ENCODE measurements at places on chromosomes 3 and 15.
A peak's percentile ranks its signal among the peaks of the same experiment; 100 is the strongest.

GRCh38 chr3:136667081-136667480 lies 85.1 kb downstream of the STAG1 start:
- no peak for DNase-seq

DNA sequence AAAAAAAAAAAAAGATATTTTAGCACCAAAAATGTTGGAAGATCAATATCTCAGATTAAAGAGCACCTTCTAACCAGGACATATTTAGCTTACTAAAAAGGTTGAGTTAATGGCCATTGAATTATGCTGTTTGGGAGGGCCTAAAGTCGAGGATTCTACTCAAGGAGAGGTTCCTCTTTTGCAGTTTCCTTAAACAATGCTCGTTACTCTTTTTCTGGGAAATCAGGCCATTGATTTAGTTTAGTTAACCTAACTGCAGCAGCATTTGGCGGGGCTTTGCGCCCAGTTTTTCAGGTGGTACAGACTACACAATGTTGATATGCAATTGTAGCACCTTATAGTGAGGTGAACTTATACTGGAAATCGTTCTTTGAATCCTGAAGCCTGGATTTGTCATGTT lies 6.8 kb downstream of the ABHD2 start:
- no peak for DNase-seq

DNA sequence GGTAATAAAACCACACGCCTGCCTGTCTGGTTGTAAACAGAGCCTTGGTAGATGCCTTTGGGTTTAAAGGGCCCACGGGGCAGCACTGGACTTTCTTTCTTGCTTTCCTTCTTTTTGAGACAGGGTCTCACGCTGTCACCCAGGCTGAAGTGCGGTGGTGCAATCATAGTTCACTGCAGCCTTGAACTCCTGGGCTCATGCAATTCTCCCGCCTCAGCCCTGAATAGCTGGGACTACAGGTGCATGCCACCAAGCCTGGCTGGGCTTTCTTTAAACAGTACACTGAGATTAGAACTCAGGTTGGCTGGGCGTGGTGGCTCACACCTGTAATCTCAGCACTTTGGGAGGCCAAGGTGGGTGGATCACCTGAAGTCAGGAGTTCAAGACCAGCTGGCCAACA lies 42.2 kb downstream of the POC1A start:
- no peak for DNase-seq

DNA sequence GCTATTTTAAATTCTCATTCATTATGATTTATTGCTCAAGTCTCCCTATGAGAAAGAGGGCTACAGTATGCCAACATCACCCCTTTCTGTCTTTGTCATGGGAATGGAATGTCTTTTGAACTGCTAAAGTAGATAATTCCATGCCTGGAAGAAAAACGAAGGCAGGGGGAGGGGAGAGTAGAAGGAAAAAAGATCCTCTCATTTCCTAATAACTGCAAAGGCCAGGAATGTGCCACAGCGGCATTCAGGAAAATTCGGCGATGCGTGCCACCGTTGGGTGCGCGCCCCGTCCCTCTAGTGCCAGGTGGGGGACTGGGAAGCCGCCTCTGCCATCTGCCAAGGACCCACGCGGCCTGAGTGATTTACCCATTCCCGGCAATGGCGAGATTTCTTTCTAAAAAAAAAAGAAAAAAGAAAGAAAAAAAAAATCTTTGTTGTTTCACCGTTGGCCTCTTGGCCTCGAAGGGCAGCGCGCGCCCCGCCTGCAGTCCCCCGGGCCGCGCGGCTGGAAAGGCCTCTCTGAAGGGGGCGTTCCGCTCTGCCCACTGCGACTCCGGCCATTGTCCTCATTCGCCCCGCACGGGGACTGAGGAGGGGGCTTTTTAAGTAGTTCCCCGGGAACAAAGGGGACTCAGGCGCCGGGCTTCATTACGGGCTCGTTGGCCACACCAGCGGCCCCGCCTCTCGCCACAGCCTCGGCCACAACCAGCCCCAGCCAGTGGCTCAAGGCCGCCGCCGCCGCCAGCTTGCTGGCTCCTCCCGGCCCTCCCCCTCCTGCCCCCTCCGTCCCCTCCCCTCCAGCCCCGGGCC lies 54.5 kb downstream of the CPN2 start:
- no peak for DNase-seq

GRCh38 chr3:42133500-42134298 lies 42.5 kb downstream of the TRAK1 start:
- no peak for DNase-seq

GRCh38 chr15:101625980-101626379 lies 26.2 kb downstream of the TM2D3 start:
- DNase-seq, result no peak

DNA sequence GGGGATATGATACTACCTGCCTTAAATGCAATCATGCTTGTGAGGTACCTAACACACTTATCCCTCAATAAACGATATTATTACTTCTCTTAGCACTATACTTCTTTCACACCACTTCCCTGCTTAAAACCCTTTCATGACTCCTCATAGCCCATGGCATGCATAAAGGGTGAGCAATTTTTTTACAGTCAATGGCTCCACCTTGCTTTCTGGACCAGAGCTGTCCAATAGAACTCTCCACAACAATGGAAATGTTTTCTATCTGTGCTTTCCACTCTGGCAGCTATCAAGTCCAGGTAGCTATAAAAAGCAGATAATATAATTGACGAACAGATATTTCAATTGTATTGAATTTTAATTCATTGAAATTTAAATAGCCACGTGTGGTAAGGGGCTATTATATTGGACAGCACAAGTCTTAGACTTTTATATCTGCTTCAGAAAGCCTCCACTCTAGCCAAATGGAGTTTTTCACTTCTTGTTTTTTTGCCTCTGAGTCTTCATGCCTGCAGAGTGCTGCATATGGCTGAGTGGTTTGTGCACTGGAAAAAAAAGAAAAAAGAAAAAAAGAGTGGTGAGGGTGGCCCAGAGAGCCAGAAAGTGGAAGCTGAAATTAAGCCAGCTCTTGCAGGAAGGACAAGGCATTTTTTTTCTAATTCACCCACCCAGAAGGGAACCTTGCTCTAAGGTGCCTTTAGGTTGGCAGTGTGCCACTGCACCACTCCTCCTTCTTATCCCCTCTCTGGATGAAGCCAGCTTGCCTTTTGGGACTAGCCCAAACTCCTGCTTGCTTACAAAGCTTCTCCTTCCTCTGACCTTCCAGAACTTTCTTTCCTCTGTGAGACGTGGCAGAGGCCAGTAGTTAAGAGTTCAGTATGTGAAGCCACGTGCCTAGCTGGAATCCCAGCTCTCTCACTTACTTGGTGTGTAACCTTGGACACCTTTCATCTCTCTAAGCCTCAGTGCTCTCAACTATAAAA lies 239.0 kb upstream of the LRTM1 start:
- no peak for DNase-seq

- no peak for DNase-seq
Measured at GRCh38 chr3:76497636-76498035, 542.3 kb upstream of the ROBO2 start.

DNA sequence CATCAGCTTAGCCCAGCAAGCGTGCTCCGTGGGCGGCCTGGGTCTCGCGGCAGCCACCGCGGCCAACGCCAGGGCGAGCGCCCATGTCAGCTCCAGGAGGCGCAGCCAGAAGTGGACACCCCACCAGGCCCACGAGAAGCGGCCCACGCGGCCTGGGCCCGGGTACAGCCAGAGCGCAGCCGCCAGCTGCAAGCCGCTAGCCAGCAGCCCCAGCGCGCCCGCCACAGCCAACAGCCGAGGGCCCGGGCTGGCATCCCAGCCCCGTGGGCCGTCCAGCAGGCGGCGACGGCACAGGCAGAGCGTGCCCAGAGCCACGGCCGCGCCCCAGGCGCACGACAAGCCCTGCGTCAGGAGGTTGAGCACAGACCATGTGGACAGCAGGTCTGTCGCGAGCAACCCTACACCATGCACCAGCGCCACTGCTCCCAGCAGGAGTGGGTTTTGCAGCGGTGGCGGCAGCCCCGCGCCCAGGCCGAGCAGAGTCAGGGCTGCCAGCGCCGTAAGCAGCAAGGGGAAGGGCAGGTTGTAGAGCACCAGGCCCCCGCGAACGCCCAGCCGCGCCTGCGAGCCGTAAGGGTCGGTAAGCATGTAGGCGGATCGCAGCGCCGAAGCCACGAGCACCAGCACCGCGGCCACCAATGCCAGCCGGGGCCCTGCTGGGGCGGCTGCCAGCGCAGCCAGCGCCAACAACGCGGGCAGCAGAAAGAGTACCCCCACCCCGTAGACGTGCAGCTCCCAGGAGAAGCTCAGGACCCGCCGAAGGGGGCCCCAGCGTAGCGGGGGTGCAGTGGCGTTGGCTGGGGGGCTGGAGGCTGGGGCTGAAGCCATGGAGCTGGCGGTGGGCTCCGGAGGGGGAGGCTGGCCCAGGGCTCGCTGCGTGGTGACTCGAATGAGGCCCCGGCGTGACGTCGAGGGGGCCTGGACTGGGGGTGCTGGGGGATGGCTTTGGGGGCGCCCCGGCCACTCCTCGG lies 4.9 kb downstream of the PRRT3 start:
- DNase-seq, result no peak

DNA sequence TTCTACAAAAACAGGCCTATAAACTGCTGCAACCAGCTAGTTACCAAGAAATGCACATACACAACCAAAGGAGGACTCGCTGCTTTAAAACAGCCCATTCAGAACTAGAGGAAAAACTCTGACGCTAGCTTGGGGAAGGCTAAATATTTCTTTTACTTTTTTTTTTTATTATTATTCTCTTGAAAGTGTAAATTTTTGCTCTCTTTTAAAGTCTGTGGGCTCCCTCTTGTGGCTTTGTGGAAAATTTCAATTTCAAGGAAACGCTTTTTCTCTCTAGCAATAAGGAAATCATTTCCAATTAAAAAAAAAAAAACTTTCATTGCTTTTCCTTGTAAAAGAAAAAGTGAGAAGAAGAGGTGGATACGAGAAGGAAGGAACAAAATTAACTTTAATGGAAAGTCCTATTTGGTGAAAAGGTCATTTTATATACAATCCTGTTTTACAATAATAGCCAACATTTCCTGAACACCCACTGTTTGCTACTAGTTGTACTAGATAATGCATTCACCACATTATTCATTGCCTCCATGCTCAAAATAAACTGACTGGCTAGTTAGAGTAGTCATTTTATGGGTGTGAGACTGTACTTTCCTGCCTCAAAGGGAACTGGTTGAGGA lies 51.2 kb upstream of the SAMMSON start:
- DNase-seq, result no peak

- no peak for DNase-seq
Measured at GRCh38 chr3:8187996-8188395, 313.6 kb upstream of the LMCD1 start.

- no peak for DNase-seq
Measured at GRCh38 chr3:108125153-108125543, 34.3 kb upstream of the CD47 start.

GRCh38 chr15:52078876-52079700 lies 33.5 kb downstream of the BCL2L10 start:
- peak; percentile 39 for DNase-seq

Measured in stimulated activated CD8-positive, alpha-beta memory T cell treated with anti-CD3 and anti-CD28 coated beads, Interleukin-7, amount 100 ng/mL, for 48 hours (primary cell).